Stimulated activated naive CD4-positive, alpha-beta T cell (primary cell): ENCODE measurements at places on chromosomes 4 and X.

DNA sequence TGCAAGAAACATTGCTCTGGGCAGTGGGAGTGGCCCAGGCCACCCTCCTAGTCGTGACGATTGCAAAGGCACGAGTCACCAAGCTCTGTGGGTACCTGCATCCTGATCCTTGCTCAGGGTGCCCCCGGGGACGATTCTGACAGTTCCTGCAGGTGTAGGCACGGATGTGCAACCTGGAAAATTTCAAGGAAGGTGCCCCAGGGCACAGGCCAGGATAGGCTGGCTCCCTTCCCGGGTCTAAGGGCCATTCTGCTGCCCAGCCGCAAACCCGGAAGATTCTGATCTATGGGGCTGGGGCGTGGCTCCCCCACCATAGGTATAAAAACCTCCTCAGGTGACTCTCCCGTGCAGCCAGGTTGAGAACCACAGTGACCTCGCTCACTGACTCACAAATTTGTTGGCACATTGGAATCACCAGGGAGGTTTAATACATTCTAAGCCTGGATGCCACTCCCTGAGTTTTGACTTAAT is 228.5 kb downstream of the PTTG2 start:
- no peak for DNase-seq

DNA sequence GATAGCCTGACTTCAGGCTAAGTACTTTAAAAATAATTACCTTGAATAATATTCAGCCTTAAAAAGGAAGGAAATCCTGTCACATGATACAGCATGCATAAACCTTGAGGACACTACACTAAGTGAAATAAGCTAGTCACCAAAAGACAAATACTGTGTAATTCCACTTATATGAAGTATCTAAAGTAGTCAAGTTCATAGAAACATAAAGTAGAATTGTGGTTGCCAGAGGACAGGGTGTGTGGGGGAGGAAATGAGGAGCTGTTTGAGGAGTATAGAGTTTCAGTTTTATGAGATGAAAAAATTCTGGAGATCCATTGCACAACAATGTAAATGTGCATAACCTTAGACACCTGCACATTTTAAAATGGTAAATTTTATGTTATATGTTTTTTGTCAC is 5.6 kb upstream of the STPG2 start:
- DNase-seq = no peak

- no peak for DNase-seq
These were observed 5.4 kb upstream of the ASB5 start for GRCh38 chr4:176274441-176274840.

DNA sequence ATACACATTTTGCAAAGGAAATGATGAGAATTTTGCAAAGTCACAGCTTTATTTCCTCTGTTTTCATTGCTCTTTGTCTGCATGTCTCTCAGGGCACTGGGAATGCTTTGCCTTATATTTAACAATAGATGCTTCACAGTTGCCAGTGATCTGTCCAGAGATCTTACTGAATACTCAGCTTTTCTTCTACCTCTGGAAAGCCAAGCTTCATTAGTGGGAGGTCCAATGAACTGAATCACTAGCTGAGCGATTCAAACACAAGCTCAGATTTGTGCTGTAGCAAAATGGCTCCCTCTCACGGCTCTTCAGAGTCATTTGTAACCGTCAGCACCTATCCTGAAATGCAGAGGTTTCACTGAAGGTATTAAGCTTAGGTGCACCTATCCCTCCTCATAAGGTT is 138.9 kb downstream of the DCLK2 start:
- no peak for DNase-seq

DNA sequence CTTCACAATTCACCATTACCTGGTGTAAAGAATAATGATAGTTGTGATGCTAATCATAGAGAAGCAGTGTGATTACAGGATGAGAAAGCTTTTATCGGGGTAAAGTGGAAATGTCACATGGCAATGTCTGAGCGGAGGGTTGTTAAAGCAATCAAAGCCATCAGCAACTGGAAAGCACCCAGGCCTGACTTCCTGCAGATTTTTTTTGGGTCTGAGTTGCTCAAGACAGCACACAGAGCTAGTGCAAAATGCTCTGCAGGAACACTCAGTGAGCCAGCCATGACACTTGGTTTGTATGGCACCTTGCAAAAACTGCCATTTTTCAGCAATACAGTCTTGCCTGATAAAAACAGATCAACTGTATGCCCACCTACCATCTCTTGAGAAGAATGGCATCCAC is 152.9 kb downstream of the COL4A6 start:
- no peak for DNase-seq
